Stimulated activated CD8-positive, alpha-beta memory T cell treated with anti-CD3 and anti-CD28 coated beads, Interleukin-2, amount 100 ng/mL, for 48 hours (primary cell): ENCODE measurements at places on chromosomes 6 and 20.

GRCh38 chr6:44390158-44390683, 2.7 kb downstream of the CDC5L start:
- DNase-seq: no peak

DNA sequence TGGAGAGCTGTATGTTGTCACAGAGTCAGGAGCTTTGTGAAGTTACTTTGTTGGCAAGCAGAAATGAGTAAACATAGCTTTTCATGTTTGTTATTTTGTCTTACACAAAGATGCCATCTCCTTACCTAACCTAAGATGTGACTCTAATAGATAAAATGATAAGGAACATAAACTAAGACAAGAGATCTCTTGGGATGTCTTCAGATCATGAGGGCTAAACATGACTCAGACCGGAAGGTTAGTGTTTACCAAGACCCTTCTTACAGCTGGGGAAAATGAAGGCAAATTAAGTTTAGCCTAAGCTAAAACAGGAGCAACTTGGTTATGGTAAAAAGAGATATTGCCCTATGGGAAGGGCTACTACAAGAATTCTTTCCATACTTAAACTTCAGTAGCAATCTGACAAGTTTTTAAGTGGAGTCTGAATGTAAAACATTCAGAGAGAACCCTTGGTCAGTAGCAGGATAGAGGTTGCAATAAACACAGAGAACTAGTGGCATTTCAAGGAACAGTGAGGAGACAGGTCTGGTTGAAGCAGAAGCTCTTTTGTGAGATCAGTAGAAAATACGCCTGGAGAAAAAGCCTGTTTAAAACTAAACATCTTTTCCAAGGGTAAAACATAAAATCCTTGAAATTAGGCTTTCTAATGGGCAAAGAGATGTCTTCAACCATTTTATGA, 29.9 kb downstream of the SGK1 start:
- DNase-seq: no peak

- no peak for DNase-seq
These were observed 9.6 kb upstream of the LBP start for GRCh38 chr20:38336726-38337125.

GRCh38 chr20:32301719-32302506, 24.5 kb downstream of the KIF3B start:
- no peak for DNase-seq

- DNase-seq: no peak
These were observed 374.9 kb upstream of the NOX3 start for GRCh38 chr6:155830531-155830930.

- DNase-seq: no peak
These were observed 127.5 kb downstream of the CDKAL1 start for GRCh38 chr6:20661721-20662120.

- DNase-seq: no peak
These were observed 979.1 kb upstream of the CITED2 start for GRCh38 chr6:140353536-140353935.

DNA sequence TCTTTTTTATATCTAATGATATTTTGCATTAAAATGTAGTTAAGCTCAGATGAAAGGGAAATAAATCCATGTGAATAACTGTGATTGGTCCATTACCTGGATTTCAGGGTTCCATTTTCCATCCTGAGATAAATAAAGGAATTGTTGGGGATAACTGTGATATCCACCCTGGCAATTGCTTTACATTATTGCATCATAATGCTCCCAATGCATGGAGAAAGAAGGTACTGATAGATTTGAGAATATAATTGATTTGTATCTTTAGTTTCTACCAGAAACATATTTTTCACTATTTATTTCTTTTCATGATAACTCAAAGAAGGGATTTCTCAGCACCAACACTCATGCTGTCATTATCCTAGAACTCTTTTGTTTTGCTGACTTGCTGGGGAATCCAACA, 102.0 kb upstream of the KCNQ5 start:
- no peak for DNase-seq

GRCh38 chr6:16948396-16948795, 153.5 kb upstream of the STMND1 start:
- no peak for DNase-seq

DNA sequence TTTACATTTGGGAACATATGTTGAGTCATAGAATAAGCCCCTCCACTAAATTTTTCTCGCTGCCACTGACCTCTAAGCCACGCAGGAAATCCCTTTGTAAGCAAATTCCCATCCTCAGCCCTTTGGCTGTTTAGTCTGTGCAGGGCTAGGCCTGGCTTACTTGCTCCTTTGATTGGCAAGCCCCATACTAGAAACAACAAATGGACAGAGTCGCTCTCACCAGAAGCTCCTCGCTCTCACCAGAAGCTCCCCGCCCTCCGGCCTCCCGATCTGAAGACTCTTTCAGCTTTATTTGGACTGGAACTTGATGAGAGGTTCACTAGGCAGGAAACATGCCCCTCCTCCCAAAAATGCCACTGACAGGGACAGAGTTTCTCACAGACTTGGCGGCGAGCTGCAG, 149.2 kb upstream of the EXOC2 start:
- no peak for DNase-seq

DNA sequence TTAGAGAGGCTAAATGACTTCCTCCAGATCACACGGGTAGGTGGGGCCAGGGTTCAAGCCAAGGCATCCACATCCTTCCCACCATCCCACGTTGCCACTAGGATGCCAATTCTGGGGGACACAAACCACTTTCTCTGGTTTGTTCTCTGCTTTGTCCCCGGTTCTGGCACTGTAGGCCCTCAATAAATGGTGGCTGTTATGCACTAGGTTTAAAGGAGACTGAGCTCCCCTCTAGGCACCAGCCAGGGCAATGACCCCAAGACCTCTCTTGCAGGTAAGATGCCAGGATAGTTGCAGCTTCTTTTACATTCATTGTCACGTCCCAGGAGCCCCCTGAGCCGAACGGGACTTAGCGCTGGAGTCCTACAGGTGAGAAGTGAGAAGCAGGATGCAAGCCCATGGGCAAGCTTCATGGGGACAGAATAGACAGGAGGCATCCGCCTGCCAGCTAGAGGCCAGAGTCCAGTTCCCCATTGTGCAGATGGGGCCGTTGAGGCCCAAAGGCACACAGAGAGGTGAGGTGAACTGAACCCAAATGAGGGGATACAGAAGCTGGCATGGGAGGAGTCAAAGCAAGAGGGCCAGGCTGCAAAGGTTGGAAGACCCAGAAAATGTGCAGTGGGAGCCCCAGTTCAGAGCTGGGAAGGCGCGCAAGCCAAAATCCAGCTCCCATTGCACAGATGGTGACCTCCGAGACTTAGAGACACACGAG, 677 bp downstream of the PXMP4 start:
- no peak for DNase-seq
